GM06990 (cell line): ENCODE measurements at places on chromosomes 2 and 18.
A peak's percentile ranks its signal among the peaks of the same experiment; 100 is the strongest.

GRCh38 chr2:18299423-18300212 is 260.8 kb downstream of the RDH14 start:
- DNase-seq: no peak

GRCh38 chr18:63137999-63138435 is 181.6 kb downstream of the BCL2 start:
- peak; percentile 74 for DNase-seq

GRCh38 chr2:203347375-203347774 is 19.2 kb downstream of the ABI2 start:
- DNase-seq: no peak

GRCh38 chr18:8366656-8367055 is 242.6 kb upstream of the RAB12 start:
- no peak for DNase-seq

- DNase-seq: no peak
These were observed 6.6 kb upstream of the OXER1 start for GRCh38 chr2:42770288-42771131.

- no peak for DNase-seq
These were observed 271.9 kb upstream of the CXCR4 start for GRCh38 chr2:136389809-136390208.

- no peak for DNase-seq
These were observed 52.6 kb upstream of the TPO start for GRCh38 chr2:1360557-1361250.

DNA sequence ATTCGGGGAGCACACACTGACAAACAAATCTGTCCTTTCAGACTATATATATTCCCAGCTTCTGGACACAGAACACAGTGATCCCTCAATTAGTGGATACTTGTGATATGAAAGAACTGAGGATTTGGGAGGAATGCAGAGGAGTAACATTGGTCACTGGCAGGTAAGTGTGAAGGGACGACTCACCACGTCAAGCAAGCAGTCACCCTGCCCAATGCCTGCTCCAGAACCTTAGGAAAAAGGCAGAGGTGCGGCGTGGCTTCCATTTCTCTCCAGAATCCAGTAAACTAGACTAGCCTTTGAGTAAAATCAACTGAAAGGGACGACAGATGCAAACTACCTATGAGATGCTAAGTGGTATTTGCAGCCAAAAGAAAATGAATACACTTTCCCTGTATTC is 1.1 kb downstream of the CCDC93 start:
- no peak for DNase-seq

- no peak for DNase-seq
These were observed 71.6 kb upstream of the RFX8 start for GRCh38 chr2:101546376-101547058.

GRCh38 chr2:227033471-227034148 is 130.4 kb downstream of the COL4A4 start:
- peak; percentile 18 for DNase-seq

- no peak for DNase-seq
These were observed 14.3 kb downstream of the ZNF142 start for GRCh38 chr2:218645126-218645525.

- DNase-seq: no peak
These were observed 25.4 kb upstream of the RHOB start for GRCh38 chr2:20421336-20421987.

GRCh38 chr2:25228848-25229278 is 60.5 kb upstream of the POMC start:
- DNase-seq: no peak

DNA sequence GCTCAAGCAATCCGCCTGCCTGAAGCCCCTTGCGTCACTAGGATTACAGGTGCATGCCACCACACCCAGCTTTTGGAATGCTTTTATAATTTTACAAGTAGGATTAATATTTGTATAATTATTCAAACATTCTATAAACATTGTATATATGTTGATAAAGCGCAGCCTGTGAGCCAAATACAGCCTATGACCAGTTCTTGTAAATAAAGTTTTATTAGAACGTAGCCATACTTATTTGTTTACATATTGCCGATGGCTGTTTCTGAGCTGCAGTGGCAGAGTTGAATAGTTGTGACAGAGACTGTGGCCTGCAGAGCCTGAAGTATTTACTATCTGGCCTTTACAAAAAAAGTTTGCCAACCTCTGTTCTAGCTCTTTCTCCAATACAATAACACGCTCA is 232.6 kb downstream of the OTX1 start:
- no peak for DNase-seq

GRCh38 chr2:201440182-201440581 is 11.1 kb downstream of the TRAK2 start:
- DNase-seq: no peak

GRCh38 chr18:14978962-14979535 is 231.1 kb downstream of the ANKRD30B start:
- DNase-seq: no peak

DNA sequence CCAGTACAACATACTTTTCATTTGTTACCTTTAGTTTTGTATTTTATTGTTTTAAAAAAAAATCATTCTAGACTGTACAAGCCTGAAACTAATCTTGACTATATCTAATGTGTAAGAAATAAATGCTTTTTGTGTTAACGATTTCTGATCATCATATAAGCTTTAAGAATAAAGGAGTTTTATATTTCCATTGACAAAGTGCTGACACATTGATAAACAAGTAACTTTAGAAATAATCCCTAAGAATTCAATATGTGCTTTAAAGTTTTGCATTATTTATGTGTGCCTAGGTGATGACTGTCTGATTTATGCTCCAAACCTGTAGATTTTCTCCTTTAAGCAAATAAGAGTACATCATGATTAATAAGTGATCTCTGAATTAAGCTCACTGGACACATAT is 247.2 kb upstream of the BOD1L2 start:
- DNase-seq: no peak

DNA sequence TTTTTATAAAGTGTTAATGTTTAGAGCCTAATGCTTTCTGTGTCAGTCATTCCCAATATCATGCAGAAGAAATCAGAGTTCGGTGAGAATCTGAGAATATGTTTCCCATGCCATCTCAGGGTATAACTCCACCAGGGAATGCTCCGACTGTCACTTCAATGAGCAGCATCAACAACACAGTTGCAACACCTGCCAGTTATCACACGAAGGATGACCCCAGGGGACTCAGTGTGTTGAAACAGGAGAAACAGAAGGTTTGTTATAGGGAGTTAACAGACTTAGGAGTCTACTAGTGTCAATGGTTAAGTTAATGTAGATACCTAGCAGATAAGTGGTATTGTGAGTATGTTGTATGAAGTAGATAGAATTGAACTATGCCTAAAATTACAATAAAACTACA is 31.0 kb downstream of the VAPA start:
- no peak for DNase-seq

DNA sequence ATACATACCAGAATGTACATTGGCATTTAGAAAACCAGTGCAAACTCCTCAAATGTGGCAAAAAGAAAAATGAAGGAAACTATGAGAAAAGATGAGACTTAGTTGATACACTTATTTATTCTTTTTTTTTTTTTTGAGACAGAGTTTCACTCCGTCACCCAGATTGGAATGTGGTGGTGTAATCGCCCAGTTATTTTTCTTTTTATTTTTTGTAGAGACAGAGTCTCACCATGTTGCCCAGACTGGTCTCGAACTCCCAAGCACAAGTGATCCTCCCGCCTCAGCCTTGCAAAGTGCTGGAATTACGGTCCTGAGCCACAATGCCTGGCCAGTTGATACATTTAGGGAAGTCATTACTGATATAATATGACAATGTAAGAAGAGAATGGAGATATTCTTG is 274.2 kb upstream of the LRATD1 start:
- DNase-seq: no peak

DNA sequence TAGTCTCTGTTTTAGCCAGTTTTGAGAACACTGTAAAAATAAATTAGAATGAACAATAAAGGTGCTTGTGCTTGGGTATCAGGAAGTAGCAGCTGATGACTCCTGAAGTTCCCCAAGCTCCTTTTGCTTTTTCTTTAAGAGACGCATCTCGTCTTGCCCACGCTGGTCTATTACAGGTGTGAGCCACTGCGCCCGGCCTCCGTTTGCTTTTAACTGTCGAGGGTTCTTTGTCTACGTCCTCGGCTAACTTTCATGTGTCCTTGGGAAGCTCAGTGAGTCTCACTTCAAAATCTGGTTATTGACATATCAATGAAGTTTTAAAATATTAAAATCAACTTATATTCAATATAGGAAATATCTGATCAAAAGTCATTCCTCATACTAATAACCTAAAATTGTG is 246.5 kb downstream of the FBXO15 start:
- DNase-seq: no peak

DNA sequence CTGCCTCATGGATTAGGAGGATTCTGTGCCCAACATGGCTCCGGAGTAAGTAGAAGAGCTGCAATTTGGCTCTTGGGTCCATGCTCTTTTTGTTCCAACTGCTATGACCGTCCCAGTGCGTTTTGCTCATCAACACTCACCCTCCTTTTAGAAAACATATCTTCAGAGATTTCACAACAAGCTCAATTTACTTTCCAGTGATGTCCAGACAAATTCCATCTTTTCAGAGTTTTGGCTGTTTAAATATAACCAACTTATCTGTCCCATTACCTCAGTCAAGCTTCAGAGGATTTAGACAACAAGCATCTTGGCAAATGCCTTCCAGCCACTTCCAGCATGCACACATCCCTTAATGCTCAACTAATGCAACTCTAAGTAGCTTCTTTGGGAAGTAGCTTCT is 6.9 kb upstream of the SLC14A2 start:
- DNase-seq: no peak

- DNase-seq: no peak
These were observed 112.9 kb downstream of the MBP start for GRCh38 chr18:77019641-77020040.

DNA sequence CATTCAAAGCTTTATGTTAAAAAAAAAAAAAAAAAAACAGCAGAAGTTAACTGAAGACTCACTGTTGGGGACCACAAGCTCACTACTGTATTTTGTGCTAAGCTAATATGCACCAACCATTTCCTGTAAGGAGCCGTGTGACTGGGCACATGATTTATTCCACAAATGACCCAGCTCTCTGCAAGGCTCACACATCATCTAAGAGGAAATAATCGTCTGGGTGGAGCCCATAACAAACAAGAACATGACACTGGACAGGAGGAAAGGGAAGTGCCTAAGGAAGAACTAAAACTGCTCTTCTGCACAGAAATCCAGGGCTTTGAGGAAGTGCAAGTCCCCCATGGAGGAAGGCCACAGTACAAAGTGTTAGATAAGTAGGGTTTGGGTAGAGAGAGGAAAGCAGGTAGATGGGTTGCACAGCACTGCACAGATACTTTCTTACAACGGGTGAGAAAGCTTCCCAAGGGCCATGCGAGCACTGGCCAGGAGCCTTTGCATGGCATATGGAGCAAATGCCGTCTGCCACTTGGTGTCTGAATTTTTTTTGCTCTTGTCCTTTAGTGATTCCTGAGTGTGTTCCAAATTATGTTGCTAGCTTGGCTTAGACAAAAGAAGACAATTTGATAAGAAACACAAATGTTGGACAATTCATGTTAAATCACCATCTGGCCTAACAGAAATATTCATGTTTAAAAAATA is 24.4 kb downstream of the NFE2L2 start:
- DNase-seq: no peak

- DNase-seq: no peak
These were observed 120.8 kb upstream of the STK17B start for GRCh38 chr2:196291873-196292800.

- DNase-seq: no peak
These were observed 12.5 kb upstream of the ARMC9 start for GRCh38 chr2:231185886-231186285.

DNA sequence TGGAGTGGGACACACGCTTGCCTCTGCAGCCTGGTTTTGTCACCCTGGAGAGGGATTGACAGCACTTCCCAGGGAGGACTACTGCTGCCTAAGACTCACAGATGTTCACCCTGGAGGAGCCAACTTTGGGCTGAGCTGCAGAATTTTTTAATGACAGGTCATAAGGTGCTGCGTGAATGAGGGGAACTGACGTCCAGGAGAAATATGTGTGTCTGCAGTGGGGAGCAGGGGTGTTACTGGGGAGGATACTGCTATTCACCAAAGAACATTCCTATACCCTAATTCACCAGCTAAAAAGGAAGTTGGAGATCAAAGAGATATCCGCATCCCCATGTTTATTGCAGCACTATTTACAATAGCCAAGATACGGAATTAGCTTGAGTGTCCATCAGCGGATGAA is 144.4 kb downstream of the MGAT5 start:
- DNase-seq: no peak

DNA sequence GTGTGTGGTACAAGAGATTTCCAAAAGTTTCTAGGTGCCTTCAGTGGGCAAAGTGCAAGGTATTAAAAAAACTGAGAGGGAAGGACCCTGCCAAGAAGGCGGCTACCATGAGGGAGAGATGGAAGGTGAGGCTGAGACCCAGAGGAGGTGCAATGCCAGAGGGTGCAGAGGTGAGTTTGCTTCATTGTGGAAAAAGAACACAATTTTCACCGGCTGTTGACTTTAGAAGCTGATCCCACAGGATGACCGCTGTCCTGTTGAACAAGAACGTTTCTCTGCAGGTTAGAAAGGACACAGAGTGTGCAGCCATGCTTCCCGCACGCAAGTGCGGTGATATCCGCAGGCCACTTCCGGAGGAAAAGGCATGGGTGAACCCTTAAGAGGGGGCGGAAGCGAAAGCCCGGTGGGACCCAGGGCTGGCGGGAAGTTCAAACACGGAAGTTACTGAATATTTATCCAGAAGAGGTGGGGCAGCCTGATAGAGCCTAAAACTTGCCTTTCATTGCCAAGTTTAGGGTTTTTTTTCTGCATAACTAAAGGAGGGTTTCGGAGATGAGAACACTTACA is 16.6 kb downstream of the SP110 start:
- DNase-seq: peak; percentile 85

DNA sequence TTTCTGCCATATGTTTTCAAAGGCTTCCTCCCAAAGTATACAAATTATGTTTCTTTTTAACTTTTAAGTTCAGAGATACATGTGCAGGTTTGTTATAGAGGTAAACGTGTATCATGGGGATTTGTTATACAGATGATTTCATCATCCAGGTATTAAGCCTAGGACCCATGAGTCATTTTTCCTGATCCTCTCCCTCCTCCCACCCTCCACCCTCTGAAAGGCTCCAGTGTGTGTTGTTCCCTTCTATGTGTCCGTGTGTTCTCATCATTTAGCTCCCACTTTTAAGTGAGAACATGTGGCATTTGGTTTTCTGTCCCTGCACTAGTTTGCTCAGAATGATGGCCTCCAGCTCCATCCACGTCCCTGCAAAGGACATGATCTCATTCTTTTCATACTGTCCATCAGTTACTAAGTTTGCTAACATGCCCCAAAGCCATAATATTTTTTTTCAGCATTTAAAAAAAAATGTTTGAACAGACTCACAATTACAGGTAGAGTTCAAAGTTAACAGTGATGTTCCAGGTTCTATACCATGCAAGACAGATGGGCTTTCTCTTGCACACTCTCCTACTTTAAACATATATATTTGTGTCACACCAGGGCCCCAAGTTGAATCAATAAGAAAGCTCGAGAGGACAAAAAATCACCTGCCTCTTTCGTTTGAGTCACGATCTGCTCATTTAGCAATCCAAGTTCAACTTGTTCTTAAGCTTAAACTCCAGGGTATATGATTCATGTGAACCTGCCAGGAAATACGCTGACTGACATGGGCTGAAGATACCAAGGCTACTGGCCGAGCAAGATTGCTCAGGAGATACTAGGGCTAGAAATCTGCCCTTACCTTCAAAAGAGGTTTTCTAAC is 77.6 kb downstream of the AP1S3 start:
- no peak for DNase-seq

GRCh38 chr18:35695384-35695783 is 113.8 kb downstream of the GALNT1 start:
- DNase-seq: no peak
